GM23338 (cell line): ENCODE measurements at places on chromosomes 6 and 20. TPM values are rescaled to one million over a fixed set of nuclear protein-coding genes. Genes with fewer than 3 reads are reported as not detected.

DNA sequence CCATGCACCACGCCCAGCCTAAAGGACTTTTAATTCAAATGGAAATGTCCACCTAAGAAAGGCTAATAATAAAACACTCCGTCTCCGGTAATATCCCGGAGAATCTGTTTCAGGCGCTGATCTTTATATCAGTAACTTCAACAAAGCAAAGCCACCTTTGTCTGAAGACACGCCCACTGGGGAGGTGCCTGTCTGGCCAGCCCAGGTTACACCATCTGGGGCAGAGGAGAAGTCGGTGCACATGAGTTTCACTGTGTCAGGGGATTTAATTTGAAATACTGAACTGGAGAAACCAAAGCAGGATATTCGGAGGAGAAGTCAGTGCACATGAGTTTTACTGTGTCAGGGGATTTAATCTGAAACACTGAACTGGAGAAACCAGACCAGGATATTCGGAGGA, 9.4 kb downstream of the SERPINB6 start:
- no peaks in the 10 kb centered on the region for H3K36me3 ChIP-seq
- no peaks in the 10 kb centered on the region for H3K27me3 ChIP-seq
- DNase-seq = peak; percentile 66
- H3K27ac ChIP-seq = no peak overlapping the region
- H3K4me3 ChIP-seq = no peak overlapping the region
- H3K4me1 ChIP-seq = peaks cover 38% of the 10 kb centered on the region

DNA sequence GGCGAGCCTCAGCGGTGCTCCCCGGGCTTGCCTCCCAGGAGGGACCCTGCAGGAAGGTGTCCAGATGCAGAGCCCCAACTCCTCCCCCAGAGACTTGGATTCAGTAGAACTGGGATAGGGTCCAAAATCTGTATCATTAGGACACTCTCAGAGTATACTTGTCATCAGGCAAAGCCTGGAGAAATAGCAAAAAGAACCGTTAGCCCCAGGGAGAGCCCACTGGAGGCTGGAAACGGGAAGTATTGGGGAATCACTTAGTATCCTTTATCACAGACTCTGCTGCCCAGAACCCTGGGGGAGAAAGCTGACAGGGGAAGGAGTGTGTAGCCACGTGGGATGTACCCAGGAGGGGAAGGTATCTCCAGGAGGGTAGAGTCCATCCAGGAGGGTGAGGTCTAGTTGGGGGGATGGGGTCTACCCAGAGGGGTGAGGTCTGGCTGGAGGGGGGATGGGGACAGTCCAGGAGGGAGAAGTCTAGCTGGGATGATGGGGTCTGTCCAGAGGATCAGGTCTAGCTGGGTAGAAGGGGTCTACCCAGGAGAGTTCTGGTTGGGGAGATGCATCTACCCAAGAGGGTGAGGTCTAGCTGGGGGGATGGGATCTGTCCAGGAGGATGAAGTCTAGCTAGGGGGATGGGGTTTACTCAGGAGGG, 107.2 kb downstream of the LY86 start:
- no peak for DNase-seq
- H3K36me3 ChIP-seq = no peaks in the 10 kb centered on the region
- no peak overlapping the region for H3K27ac ChIP-seq
- H3K4me1 ChIP-seq = peaks cover 33% of the 10 kb centered on the region
- H3K27me3 ChIP-seq = no peaks in the 10 kb centered on the region

GRCh38 chr20:20668639-20669038, 43.8 kb downstream of the RALGAPA2 start:
- H3K27me3 ChIP-seq = no peaks in the 10 kb centered on the region
- no peak for DNase-seq
- H3K27ac ChIP-seq = no peak overlapping the region
- H3K36me3 ChIP-seq = no peaks in the 10 kb centered on the region
- peaks cover 26% of the 10 kb centered on the region for H3K4me1 ChIP-seq
- no peak overlapping the region for H3K4me3 ChIP-seq

Gene ZNF334
- 15.2 and 19.1 TPM in 2 replicates for total RNA-seq

DNA sequence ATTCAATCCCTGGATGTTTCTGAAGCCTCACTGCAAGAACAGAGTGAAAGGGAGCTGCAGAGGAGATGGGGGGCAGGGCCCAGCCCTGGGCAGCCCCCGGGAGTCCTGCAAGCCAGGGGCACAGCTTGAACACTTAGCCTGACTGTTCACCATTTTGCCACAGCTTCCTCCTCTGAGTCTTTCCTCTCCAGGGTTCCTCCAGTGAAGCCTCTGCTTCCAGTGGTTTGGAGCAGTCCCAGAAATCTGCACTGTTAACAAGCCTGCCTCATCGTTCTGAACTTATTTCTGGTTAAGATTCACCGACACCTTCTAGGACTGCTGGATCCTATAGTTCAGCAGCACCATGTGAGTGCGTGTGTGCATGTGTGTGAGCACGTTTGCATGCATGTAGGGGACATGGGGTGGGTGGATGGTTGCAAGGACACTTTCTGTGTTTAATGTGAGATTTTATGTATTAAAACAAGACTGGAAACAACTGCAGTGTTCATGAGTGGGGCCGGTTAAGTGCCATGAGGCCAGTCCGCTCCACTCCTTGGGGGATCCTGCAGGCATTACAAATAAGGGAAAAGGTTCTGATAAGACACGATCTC, 24.6 kb downstream of the CEBPB start:
- DNase-seq = no peak
- no peak overlapping the region for H3K27ac ChIP-seq
- no peaks in the 10 kb centered on the region for H3K4me1 ChIP-seq
- no peaks in the 10 kb centered on the region for H3K27me3 ChIP-seq
- no peak overlapping the region for H3K4me3 ChIP-seq
